ENCODE measurements at places on chromosomes 2 and 18. TPM values are rescaled to one million over a fixed set of nuclear protein-coding genes. Genes with fewer than 3 reads are reported as not detected.

AQP12B gene
- not detected for total RNA-seq

DNA sequence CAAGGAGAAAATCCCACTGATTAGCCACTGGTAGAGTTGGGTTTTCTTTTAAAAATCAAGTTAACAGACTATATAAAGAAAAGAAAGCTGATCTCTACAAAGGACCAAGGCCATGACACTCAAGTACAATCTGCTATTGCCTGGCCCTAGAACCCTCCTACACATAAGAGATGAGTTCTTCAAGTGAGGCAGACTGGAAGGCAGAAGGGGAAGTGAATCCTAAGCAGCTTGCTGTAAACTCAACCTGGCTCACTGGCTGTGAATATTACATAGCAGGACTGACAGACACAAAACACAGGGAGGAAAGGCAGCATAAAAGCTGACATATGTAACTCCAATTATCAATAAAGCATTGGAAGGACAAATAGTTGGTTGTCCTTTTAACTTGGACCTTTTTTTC lies 65.4 kb downstream of the TRIP12 start:
- H3K36me3 ChIP-seq = peaks cover 21% of the 10 kb centered on the region
- peak overlapping the region; percentile 63 for H3K27ac ChIP-seq
- H3K27me3 ChIP-seq = no peaks in the 10 kb centered on the region
- H3K4me3 ChIP-seq = no peak overlapping the region
- no peak for DNase-seq
- H3K4me1 ChIP-seq = no peaks in the 10 kb centered on the region

- no peak overlapping the region for H3K4me3 ChIP-seq
- H3K4me1 ChIP-seq = peaks cover 4% of the 10 kb centered on the region
- H3K36me3 ChIP-seq = no peaks in the 10 kb centered on the region
- DNase-seq = no peak
- H3K27ac ChIP-seq = no peak overlapping the region
Observed at GRCh38 chr2:44655401-44655864, 286.1 kb upstream of the SIX3 start.

DNA sequence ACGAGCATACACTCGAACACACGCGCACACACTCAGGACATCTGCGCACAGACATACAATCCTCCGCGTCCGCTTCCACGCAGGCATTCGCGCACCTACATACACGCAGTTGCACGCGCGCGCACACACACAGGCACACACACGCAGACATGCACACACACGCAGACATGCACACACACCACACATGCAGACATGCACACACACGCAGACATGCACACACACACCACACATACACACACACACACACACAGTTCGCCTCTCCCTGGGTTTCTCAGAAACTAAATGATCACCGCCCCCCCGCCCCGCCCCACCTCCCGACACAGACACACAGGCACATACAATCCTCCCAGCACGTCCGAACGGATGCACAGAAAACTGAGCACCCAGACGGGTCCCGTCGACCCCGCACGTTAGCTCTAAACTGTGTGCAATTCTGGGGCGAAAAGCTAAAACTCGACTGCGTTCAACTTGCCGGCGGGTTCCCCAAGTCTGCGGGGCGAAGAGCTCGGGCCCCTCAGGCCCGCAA lies 1.0 kb downstream of the EPHA4 start:
- peak; percentile 29 for DNase-seq

DSG3 gene
- total RNA-seq = not detected

DNA sequence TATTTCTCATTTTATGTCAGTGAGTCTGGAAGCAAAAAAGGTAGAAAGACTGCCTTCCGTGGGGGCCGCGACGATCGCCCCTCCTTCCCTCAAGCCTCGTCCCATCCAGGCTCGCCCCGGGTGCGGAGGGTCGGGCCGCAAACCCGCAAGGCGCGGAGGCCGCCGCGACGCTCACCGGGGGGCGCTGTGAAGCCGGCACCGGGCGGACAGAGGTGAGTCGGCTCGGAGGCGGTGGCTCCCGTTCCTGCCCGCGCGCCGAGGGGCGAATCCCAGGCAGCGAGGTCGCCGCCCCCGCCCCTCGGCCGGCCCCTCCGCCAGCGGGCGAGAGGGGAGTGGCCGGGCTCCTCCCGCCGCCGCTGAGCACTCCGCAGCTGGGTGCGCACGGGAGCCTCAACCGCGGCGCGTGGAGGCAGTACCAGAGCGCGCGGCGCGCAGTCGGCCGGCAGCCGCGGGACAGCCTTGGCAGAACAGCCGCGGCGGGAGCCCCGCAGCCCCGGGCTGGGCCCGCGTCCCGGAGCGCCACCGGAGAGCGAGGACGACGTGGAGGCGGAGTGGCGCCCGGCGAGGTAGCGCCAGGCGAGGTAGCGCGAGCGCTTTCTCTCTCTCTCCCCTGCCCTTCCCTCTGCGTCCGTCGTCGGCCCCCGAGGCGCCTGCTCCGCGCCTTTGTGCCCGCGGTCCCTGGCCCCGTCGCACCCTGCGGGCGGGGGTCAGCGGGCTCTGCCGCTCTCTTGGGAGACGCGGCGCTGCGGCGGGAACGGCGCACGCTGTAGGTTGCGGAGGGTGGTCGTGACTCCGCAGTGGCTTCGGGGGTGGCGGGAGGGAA lies at the start of gene MYO1B:
Gene MYO1B (plus strand): TSS at position 359 of the 823 bp plus-strand sequence. CDS start 31,492 bp downstream, outside the sequence.
- peak within 1 kb of the TSS; percentile 85 for H3K27ac ChIP-seq
- peak; percentile 90 for DNase-seq
- peak within 1 kb of the TSS; percentile 76 for H3K4me3 ChIP-seq
- H3K27me3 ChIP-seq = no peaks in the 10 kb centered on the region
- no peaks in the 10 kb centered on the region for H3K36me3 ChIP-seq

IL37 gene
- total RNA-seq = not detected
